ENCODE measurements at places on chromosomes 11 and 22.
A peak's percentile ranks its signal among the peaks of the same experiment; 100 is the strongest.

GRCh38 chr11:124670732-124671131 is 2.8 kb downstream of the SIAE start:
- DNase-seq: no peak

DNA sequence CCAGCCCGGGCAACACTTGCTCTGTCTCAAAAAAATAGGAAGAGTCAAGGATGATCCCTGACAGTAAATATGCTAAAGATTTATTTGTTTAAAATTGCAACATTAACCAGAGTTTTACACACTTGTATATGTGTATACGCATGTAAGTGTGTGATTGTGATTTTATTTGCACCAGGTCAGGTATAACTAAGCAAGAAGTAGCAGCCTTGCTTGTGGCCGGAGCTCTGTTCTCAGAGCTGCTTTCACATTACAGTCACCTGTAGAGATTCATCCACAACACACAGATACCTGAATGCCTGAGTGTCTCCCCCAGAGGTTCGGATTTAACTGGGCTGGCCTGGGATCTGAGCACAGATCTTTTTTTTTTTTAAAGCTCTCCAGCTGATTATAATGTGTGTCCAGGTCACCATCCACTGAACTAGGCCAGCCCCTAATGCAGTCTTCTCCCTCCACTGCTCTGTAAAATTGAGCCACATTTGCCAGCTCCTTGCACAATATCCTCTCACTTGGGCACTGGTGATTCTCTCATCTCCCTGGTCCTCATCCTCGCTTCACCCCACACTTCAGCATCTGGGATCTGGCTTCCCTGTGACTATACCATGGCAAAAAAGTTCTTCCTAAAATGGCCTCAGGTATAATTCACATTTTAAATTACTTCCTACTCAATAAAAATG is 48.3 kb downstream of the LIF start:
- DNase-seq: no peak

GRCh38 chr11:27649800-27650199 is 50.5 kb downstream of the BDNF start:
- no peak for DNase-seq

DNA sequence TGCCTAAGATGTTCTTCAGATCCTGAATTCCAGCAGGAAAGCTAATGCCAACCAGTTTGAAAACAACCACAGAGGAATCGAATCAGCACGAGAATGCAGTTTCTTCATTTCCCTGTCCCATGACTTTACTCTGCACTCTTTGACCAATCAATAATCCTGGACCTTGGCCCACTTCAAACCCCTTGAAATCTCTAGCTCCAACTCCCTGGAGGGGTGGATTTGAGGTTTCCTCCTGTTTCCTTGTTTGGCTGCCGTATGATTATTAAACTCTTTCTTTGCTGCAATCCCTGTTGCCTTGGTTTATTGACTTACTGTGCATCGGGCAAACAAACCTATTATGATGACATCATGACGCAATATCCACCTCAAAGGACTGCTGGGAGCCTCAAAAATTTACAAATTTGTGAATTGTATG is 109.3 kb downstream of the FBXO7 start:
- DNase-seq: no peak

- DNase-seq: no peak
Observed at GRCh38 chr22:33300165-33300564, 242.0 kb upstream of the SYN3 start.

- DNase-seq: peak; percentile 88
Observed at GRCh38 chr11:62546244-62546928, at the start of gene AHNAK. Gene AHNAK, minus strand, starts transcription at chr11:62546806. Its CDS starts 10,708 bp downstream, at chr11:62536098.

DNA sequence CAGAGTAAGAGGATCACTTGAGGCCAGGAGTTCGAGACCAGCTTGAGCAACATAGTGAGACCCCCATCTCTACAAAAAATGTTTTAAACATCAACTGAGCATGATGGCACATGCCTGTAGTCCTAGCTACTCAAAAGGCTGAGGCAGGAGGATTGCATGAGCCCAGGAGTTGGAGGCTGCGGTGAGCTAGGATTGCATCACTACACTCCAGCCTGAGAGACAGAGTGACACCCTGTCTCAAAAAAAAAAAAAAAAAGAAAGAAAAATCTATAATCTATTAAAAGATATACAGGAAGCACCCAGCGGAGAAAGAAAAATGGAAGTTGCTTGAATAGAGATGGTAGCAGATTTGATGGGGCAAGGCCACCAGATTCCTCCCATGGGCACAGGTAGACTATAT is 61.8 kb downstream of the FAM83F start:
- DNase-seq: no peak

DNA sequence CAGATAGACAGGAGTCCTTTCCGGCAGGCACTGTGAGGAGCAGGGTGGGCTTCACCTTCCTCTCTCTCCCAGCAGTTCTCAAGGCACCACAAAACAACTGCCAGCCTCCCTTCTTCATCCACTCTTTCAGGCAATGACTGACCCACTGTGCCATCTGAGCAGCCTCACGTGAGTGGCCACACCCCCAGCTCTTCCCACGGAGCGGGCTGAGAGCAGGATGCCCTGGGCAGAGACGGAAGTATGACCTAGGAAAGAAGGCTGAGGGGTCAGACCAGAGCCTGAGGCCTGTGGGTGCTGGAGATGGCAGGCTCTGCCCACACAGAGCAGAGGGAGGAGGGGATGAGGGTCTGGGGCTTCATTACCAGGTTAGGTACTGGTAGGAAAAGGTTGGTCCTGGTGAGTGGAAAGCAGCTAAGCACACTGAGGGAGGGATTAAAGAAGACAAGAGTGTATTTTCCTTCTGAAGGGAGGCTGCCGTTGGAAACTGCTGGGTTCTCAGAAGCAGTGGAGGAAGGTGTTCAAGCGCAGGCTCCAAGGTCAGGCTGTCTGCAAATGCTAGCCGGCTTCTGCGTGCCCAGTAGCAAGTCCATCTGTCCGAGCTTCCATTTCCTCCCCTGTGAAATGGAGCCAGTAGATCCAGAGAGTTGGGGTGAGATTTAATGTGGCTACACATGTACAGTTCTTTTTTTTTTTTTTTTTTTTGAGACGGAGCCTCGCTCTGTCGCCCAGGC is 4.6 kb downstream of the NLRP6 start:
- DNase-seq: no peak

GRCh38 chr11:119728211-119728626 is 781 bp downstream of the NECTIN1 start:
- DNase-seq: no peak

- DNase-seq: no peak
Observed at GRCh38 chr11:47982616-47983015, 2.3 kb downstream of the PTPRJ start.

- no peak for DNase-seq
Observed at GRCh38 chr11:102583141-102583873, 41.8 kb downstream of the MMP20 start.

DNA sequence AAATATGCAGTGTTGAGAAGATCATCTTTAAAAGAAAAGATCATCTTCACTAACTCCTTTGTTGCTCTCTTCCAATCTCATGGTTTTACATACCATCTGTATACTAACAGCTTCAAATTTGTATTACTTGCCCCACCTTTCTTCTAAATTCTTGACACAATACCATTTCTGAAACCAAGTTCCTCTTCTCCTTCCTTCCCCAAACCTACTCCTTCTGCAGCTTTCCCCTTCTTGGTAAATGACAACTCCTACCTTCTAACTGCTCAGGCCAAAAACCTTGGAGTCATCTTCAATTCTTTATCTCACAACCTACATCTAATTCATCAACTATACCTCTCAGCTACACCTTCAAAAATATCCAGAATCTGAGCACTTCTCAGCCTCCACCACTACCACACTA is 9.3 kb downstream of the PRCP start:
- DNase-seq: no peak

DNA sequence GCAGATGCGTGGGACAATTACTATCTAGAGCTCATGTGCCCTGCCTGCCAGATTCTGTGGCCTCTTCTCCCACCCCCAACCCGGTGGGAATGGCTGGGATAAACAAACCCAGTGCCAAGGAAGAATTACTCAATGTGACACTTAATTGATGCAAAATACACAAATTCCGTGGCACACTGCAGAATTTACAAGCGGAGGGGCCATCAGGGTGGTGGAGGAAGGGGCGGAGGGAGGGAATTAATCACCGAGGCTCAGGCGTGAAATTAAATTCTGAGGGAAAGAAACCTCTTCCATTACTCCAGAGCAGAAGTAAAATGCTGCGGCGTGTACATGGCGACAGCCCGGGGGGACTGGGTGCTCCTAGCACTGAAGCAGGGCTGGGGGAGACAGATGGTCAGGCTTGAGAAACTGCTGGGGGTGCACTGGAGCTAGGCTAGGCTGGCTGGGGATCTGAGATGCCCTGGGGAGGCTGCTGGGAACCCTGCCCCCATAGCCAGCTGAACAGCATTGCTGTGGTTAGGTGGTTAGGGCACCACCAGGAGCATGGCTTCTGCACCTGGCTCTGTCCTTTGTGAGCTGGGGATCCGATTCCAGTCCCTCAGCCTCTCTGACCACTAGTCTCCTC is 200.6 kb downstream of the CEP164 start:
- DNase-seq: no peak

- DNase-seq: no peak
Observed at GRCh38 chr22:42326801-42327200, 56.3 kb upstream of the TCF20 start.

DNA sequence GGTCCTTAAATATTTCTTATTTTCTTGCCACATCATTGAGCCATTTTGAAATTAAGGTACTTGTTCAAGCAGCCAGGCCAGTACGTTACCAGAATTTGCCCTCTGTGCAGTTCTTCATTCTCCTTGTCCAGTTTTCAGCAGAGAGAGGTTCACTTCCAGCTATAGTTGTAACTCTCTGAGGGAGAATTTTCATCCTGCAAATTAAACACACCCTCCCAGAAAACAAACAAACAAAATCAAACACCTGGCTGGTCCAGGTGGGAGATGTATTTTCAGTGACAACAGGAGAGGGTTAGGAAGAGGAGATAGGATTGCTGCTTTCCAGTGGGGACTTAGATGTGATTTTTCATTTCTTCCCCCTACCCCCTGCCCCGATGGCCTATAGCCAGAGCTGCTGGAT is 45.0 kb downstream of the LHFPL7 start:
- DNase-seq: no peak

GRCh38 chr11:59226396-59226795 is 13.7 kb upstream of the MPEG1 start:
- no peak for DNase-seq

Data from gastrocnemius medialis (tissue), 4 donors.